ENCODE measurements at places on chromosomes 7 and 10. TPM values are rescaled to one million over a fixed set of nuclear protein-coding genes. Genes with fewer than 3 reads are reported as not detected.

Gene WNT8B
- 0.41 TPM for total RNA-seq

Gene SRGN
- total RNA-seq = 616 TPM

Gene SLC29A3
- 5.1 TPM for total RNA-seq

Gene ANKRD7
- 0.59 TPM for total RNA-seq

Gene UNCX
- not detected for total RNA-seq

GRCh38 chr7:158707610-158708009 is 3.0 kb upstream of the NCAPG2 start:
- DNase-seq = no peak

DNA sequence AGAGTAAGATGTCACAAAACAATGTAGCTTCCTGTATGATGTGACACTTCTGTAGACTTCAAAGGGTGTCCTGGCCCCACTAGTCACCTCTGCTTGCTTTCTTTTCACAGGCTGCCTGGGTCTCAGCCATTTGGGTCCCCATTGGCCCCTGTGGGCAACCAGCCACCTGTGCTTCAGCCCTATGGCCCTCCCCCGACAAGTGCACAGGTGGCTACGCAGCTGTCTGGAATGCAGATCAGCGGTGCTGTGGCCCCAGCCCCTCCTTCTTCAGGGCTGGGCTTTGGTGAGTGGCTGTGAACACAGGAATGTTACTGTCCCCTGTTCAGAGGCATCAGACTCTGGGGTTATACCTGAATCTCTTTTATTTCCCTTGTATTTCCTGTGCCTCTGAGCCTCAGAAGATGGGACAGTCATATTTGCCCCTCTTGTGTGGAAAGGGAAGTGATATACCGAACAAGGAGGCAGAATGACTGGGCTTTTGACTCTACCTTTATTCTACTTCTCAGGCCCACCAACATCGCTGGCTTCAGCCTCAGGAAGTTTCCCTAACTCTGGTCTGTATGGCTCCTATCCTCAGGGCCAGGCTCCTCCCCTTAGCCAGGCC is 15.4 kb downstream of the SEC24C start:
- peak; percentile 66 for DNase-seq

GRCh38 chr10:25018703-25019102 is 2.3 kb downstream of the THNSL1 start:
- DNase-seq = no peak

DNA sequence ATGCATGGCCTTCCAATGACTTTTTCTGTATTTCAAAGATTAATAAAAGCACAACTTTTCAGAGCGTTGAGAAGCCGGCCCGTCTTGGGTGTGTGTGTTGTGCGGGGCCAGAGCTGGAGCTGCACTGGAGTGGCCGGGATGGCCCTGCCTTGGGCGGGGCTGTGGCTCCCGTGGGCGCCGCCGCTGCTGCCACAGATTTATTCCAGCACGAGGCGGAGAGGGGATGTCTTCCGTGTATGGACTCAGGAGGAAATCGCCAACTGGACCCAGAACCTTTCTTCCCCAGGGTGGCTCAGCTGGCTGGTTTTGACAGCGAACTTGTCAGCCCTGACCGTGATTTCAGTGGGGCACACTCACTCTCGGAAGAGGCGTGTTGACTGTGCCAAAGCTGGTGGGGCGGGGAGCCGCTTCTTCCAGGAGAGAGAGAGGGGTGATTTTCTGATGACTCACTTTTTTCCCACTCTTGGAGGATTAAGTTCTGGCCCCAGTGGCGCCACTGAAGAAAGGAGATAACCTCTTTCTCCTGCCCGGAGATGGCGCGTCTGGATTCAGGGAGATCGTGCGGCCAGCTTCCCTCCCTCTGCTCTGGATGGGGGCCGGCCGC is 72.4 kb downstream of the DNAJB6 start:
- no peak for DNase-seq

DNA sequence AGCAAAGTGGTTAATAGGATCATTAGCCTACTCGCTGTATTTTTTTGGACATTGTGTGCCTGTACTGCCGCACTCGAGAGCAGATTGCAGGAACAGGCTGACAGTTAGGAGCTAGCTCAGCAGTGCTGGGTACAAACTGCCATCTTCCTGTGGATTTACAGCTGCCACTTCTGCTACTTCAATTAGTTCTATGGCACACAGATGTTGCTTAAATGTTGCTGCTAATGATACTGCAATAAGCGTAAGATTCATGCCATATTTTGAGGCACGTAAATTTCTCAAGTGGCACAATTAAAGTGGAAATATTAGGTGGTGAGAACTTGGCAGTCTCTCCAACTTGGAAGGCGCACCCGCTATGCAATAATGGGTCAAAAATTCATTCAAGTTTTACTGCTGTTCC is 171.9 kb downstream of the EBF3 start:
- DNase-seq = no peak

DNA sequence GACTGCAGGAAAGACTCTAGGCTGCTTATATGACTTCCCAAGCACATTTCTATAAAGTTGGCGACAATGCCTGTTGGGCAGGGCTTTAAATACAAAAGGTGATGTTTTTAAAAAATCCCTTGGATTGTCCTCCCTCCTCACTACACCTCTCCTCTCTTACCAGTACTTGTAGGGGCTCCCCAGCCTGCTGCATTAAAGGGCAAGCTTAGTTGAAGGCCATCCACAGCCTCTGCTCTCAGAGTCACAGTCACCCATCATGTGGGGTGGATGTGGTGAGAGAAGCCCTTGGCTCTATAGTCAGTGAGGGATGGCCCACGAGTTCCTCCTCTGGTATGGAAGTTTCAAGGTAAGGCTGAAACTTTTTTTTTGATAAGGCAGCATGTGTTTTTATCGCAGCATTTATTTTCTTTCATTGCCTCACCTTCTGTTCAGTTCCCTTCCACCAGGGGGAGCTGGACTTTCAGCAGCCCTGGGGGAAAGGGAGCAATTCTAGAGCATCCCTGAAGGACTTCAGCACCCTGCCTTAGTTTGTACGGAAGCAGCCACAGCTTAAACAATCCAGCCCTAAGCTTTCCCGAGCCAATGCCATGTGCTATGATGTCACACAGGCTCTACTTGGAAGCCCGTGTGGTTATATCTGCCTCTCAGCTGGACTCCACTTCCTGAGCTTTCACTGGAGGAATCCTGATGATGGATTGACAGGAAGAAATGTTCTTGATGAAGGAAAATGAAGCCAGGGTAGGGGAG is 131.9 kb downstream of the CALCR start:
- peak; percentile 45 for DNase-seq

- no peak for DNase-seq
These were observed 51.1 kb downstream of the PRF1 start for GRCh38 chr10:70551466-70551865.

DNA sequence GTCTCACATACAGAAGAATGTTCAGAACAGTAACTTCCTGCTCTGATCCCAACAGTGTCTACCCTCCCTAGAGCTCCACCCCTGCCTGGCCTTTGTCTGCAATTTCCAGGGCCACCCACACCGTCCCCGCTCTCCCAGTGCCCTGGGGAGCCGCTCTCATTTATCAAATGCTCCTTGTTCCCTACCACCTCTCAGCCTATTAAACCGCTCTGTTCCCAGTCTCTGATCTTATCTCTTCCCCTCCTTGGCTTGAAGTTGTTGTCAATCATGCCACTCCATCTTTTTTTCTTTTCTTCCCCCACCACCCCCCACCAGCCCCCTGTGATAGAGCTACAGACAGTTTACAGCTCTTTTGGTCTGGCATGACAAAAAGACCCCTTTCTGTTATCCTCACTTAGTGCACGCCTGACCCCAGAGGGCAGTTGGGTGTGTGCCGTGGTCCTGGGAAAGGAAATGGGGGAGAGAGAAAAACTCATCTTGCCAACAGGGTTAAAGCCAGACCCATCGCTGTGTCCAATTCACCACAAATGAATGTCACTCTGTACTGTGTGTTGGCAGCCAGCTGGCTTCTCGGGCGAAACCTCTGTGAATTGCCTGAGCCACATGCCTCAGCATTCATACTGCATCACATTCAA is 28.8 kb upstream of the HECTD2 start:
- DNase-seq = no peak

- no peak for DNase-seq
These were observed 32.6 kb upstream of the ORC5 start for GRCh38 chr7:104240401-104240800.

GRCh38 chr7:74617180-74617744 is 40.3 kb upstream of the GTF2I start:
- DNase-seq = no peak

DNA sequence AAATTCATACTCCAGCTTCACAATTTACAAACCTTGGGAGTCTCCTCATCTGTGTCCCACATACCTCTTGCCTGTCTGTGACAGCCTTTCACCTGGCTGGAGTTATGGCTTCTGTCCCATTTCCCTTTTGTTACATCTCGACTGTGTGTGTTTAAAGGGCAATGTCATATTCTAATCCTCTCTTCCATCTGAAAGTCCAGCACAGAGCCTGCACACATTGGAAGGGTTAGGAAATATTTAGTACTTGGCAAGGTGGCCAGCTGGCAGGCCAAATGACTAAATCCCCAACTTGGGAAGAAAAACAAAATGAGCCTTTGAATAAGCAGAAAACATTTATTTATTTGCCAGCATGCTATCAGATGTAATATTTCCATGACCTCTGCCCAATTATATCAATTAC is 120.1 kb upstream of the STK17A start:
- no peak for DNase-seq

DNA sequence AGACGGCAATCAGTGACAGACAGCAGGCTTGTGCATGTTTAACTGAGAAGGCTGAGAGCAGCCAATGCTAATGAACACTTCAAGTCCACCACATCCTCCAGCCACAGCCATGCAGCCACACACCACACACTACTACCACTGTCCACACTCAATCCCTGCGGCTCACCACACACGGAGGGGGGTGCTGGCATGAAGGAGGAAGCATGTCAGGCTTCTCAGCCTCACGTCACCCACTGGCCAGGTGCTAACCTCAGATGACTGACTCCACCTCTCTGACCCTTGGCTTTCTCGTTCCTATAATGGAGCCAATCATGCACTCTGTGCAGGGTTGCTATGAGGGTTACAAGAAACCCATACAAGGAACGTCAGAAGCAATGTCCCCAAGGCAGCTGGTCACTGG is 165.4 kb upstream of the RNF32 start:
- DNase-seq = no peak

All from activated CD8-positive, alpha-beta memory T cell treated with anti-CD3 and anti-CD28 coated beads, Interleukin-2, amount 10 ng/mL, durations not matched to agents 7 days and 5 days (primary cell).